ENCODE measurements at places on chromosomes 16 and 17. TPM values are rescaled to one million over a fixed set of nuclear protein-coding genes. Genes with fewer than 3 reads are reported as not detected.

The KRTAP16-1 gene
- total RNA-seq = not detected

The NPW gene
- 1.6 TPM for total RNA-seq

The SLFN14 gene
- total RNA-seq = not detected

The RASD1 gene
- 4.6 TPM for total RNA-seq

The KRTAP4-1 gene
- total RNA-seq = not detected

The ANTKMT gene
- 54.7 TPM for total RNA-seq

The MPP2 gene
- total RNA-seq = 7.0 TPM

The QRICH2 gene
- total RNA-seq = 3.8 TPM

The RUNDC3A gene
- 1.4 TPM for total RNA-seq

The C16orf95 gene
- total RNA-seq = 2.2 TPM

The BCL7C gene
- 37.8 TPM for total RNA-seq

The TEX19 gene
- not detected for total RNA-seq

The TAT gene
- 2.5 TPM for total RNA-seq

The SLC25A11 gene
- total RNA-seq = 68.9 TPM

The HEXIM1 gene
- total RNA-seq = 62.5 TPM

The NOXO1 gene
- 2.7 TPM for total RNA-seq

The COPRS gene
- 50.9 TPM for total RNA-seq

The TRIM65 gene
- 24.0 TPM for total RNA-seq

The ZG16 gene
- not detected for total RNA-seq

The KRTAP3-1 gene
- not detected for total RNA-seq

The CHST5 gene
- 0.63 TPM for total RNA-seq

The IKZF3 gene
- 5.8 TPM for total RNA-seq

The ZSWIM7 gene
- 23.5 TPM for total RNA-seq

The DBNDD1 gene
- total RNA-seq = 21.2 TPM

The WNT9B gene
- 0.14 TPM for total RNA-seq

The ADAD2 gene
- 0.60 TPM for total RNA-seq

The ZFPM1 gene
- total RNA-seq = 72.0 TPM

The AARSD1 gene
- total RNA-seq = 28.2 TPM

The SCNN1B gene
- total RNA-seq = 2.2 TPM

The DNAAF1 gene
- 0.46 TPM for total RNA-seq

The CLDN7 gene
- total RNA-seq = 248 TPM

The TBC1D3L gene
- total RNA-seq = 19.7 TPM

The TSNAXIP1 gene
- 4.1 TPM for total RNA-seq

The TSPAN10 gene
- total RNA-seq = 1.6 TPM

The PRSS33 gene
- 1.8 TPM for total RNA-seq

The NPIPB9 gene
- not detected for total RNA-seq

The KRT36 gene
- not detected for total RNA-seq

The AGRP gene
- total RNA-seq = not detected

The APOH gene
- total RNA-seq = 15.4 TPM

The CRHR1 gene
- total RNA-seq = not detected

The SALL1 gene
- total RNA-seq = 1.2 TPM

The CYB5D1 gene
- 21.9 TPM for total RNA-seq

The MYCBPAP gene
- total RNA-seq = 4.6 TPM

The NAGS gene
- total RNA-seq = 3.6 TPM

The GINS2 gene
- total RNA-seq = 0.81 TPM

The KNOP1 gene
- total RNA-seq = 15.1 TPM

The HAP1 gene
- total RNA-seq = 1.9 TPM

The TBC1D3C gene
- total RNA-seq = not detected

The HOXB7 gene
- total RNA-seq = 0.92 TPM

The DOK4 gene
- 123 TPM for total RNA-seq

The MYO15B gene
- total RNA-seq = 434 TPM

Measured in mucosa of gallbladder (tissue), 1 donor.